Activated CD4-positive, CD25-positive, alpha-beta regulatory T cell treated with anti-CD3 and anti-CD28 coated beads, Interleukin-2, amount 50 U/mL, for 24 hours (primary cell): ENCODE measurements at places on chromosomes 13 and 19.

- no peak for ATAC-seq
These were observed 10.2 kb upstream of the FUT2 start for GRCh38 chr19:48685583-48685982.

DNA sequence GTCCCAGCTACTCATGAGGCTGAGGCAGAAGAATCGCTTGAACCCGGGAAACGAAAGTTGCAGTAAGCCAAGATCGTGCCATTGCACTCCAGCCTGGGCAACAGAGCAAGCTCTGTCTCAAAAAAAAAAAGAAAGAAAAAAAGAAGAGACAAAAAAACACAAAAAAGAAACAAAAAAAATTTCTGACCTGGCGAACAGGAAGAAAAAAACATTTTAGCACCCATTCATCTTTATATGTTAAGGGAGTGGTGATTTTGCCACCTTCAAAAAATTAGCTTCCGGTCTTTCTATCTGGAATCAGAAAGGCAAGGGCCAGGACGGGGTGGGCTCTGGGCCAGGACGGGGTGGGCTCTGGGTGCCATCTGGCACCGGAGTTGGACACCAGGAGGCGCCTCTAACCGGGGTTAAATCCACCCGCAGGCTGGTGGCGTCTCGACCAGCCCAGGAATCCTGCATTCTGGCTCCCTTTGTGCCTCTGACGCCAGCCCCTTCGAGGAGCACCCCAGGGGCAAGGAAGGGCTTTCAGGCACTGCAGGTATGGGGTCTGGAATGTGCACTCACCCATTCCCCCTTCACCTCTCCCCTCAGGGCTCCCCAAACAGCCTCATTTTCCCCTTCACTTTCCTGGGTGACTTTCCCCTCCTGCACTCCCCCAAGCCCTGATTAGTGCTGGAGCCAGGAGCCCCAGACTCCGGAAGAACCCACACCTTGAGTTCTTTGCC, 10.4 kb upstream of the ZSWIM4 start:
- peak; percentile 79 for ATAC-seq

DNA sequence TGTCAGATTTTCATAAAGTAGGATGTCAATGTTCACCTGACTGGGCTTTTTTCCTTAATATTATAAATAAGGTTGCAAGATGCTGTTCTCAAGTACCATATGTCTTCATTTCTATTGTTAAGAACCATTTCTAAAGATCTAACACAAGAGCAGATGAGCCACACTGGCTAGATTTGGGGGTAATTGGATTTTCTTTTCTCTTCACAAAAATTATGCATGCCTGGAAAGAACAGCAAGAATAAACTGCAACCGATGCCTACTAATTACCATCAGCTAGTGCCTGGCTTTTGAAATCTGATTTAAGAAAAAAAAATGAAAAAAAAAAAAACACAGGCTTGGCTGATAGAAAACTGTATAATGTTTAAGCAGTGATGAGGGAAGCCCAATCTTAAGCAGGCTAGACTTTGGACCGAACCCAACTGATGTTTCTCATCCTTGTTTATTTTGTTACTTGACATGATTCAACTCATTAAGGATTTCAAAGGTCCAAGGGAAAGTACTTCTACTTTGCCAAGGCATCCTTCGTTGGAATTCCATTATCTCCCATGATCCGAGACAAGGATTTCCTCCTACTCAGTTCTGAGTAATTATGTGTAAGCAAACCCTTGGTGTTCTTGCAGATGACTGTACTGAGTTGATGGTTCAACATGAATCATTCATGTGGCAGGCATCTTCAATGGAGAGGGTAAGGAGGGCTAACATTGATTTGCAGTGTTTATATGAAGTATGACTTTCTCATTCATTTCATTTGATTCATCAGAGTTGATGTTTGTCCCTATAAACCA, 300.5 kb downstream of the SPRY2 start:
- no peak for ATAC-seq

DNA sequence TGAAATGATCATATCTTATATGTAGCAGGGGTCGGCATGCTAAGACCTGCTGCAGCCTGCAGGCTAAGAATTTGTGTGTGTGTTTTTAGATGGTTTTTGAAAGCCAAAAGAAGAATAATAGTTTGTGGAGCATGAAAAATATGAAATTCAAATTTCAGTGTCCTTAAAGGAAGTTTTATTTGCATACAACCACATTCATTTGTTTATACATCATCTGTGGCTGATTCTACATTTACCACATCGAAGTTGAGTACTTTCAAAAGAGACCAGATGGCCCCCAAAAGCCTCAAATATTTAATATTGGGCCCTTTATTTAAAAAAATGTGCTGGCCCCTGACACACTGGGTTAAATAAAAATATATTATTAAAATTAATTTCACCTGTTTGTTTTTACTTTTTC, 1.3 kb downstream of the HAS1 start:
- ATAC-seq: no peak

DNA sequence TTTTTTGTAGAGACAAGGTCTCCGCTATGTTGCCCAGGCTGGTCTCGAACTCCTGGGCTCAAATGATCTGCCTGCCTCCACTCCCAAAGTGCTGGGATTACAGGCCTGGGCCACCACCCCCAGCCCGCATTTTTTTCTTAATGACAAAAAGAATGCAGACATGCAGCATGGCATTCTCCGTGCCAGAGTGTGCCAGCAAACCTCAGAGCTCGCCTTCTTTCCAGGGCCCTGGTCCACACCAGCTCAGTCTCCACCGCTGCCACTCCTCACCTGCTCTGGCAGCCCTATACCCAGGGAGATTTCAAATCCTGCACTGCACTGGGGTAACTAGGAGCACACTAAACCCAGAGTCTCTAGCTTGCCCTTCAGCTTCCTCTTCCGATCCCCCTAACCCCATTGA, 41.7 kb downstream of the ZIC5 start:
- ATAC-seq: no peak

- ATAC-seq: no peak
These were observed 49.2 kb downstream of the GADD45B start for GRCh38 chr19:2524840-2525723.

DNA sequence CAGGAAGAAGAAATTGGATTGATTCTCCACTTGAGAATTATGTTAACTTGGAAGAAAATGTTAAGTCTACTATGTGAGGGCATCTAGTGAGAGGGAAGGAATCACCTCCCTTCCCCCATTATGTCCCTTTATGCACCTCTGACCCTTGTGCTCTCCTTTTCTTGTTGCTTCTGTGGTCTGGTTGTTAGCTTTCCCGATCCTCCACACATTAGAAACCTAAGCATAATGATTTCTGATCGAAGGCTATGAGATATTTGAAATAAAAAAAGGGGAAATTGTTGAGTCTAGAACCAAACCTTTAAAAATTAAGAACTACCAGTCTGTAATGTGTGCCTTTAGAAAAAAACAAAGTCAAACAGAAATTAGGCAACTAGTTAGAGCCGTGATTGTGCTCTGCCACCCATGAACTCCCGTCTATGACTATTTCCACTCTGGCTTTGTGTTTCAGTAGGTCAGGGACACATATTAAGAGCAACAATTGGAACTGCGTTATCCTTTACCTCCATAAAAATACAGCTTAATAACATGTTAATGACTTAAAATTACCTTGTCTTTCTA, 463 bp upstream of the GPC6 start:
- ATAC-seq: no peak

DNA sequence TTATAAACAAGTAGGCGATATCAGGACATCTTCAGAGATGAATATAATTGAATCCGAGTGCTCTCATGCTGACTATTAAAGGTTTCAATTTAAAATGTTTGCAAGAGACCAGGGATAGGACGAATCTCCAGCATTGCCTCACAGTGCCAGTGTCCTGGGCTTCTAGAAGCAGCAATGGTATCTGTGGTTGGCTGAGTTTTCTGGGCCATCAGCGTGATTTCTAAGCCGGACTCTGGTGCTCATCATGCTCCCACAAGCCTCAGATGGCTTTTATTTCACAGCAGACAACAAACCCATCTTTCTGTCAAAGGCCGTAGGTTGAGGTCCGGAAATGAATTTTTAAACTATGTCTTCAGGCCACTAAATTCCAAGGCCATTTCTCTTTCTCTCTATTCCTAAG, 187.7 kb downstream of the FOXO1 start:
- ATAC-seq: no peak

DNA sequence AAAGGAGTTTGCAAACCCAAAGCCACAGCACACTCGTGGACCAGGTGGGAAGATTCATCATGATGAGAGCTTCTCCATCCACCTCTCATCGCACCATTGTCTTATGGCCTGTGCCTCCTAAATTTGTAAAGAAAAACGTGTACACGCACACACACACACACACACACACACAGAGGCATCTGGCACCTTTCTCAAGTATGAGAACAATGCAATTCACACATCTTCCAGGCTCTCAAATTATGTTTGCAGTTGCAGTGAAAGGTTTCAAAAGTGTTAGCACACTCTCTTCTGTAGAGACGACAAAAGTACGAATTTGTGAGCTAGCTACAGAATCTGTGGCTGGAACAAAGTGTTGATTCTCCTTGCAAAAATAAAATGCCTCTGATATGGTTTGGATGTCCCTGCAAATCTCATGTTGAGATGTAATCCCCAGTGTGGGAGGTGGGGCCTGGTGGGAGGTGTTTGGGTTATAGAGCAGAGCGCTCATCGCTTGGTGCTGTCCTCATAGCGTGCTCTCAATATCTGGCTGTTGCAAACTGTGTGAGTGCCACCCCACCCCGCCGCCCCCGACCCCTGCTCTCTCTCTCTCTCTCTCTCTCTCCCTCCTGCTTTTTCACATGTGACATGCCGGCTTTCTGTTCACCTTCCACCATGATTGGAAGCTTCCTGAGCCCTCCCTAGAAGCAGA, 21.8 kb upstream of the RAB20 start:
- ATAC-seq: no peak

DNA sequence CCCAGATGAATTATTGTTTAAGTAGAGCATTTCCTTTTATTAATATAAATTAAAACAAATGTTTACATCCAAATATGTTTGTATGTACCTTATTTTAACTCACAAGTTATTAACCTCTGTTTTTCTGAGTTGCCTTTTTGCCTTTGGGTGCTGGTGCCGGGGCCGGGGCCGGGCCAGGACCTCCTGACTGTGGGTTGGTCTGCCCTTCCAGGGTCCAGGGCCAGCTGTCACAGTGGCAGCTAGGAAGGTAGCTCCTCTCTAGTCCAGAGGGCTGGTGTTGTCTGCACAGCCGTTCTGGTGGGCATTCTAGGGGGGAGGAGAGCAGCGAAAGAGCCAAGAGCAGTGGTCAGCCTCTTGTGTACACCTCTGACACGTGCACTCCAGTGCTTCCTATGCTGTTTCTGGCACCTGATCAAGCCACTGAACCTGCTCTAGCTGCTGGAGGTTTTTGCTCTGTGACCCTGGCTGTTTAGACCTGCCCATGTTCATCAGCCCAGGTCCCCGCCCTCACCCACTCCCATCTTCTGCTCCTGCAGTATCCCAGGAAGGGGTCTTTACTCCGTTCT, 2.0 kb upstream of the UBA2 start:
- ATAC-seq: no peak

- peak; percentile 24 for ATAC-seq
These were observed 20.7 kb downstream of the OBI1 start for GRCh38 chr13:78638216-78638615.

DNA sequence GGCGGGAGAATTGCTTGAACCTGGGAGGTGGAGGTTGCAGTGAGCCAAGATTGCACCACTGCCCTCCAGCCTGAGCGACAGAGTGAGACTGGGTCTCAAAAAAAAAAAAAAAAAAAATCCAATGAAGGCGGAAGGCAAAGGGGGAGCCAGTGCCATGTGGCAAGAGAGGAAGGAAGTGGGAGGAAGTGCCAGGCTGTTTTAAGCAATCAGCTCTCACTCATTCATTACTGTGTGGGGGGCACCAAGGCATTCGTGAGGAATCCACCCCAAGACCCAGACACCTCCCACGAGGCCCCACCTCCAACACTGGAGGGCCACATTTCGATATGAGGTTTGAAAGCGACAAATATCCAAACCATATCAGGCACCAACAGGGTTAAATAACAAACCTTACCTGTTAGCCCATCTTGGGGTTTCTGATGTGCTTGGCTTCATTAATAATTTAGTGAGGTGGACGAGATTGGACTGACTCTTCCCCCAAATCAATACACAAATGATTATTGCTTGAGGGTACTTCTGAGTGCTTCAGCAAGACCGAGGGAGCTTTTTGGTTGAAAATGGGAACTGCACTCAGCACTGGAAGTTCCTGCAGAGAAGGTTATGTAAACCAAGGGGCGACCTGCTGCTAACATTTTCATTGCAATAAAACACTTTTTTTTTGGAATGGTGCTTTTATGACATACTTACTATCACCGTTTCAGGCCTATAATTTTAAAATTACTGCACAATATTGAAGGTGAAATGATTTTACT, 7.5 kb upstream of the LRP3 start:
- ATAC-seq: no peak

DNA sequence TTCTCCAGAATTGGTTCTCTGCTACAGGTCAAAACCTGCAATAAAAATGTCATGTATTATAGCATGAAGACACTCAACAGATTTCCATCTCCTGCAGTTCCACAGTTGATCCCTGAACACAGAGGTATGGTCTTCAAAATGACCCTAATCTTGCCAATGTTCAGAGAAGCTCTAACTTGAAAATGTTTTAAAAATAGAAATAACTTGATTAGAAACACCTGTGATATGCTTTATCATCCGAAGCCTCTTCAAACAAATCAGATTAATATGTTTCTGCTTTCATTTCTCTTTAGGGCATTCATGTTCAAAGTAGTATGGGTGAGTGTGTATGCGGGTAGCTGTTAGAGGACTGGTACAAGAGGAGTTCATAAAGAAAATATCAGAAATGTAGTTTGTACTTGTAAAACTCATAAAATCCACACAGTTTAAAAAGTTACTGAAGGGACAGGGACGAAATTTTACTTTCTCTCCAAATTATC, 60.4 kb downstream of the KCNRG start:
- no peak for ATAC-seq

- ATAC-seq: peak; percentile 92
These were observed at the start of gene CEBPA for GRCh38 chr19:33302175-33302973. CEBPA (minus strand) TSS chr19:33302534; CDS start chr19:33302414, 120 bp downstream.

- no peak for ATAC-seq
These were observed 1.1 kb upstream of the ITM2B start for GRCh38 chr13:48231933-48232332.

DNA sequence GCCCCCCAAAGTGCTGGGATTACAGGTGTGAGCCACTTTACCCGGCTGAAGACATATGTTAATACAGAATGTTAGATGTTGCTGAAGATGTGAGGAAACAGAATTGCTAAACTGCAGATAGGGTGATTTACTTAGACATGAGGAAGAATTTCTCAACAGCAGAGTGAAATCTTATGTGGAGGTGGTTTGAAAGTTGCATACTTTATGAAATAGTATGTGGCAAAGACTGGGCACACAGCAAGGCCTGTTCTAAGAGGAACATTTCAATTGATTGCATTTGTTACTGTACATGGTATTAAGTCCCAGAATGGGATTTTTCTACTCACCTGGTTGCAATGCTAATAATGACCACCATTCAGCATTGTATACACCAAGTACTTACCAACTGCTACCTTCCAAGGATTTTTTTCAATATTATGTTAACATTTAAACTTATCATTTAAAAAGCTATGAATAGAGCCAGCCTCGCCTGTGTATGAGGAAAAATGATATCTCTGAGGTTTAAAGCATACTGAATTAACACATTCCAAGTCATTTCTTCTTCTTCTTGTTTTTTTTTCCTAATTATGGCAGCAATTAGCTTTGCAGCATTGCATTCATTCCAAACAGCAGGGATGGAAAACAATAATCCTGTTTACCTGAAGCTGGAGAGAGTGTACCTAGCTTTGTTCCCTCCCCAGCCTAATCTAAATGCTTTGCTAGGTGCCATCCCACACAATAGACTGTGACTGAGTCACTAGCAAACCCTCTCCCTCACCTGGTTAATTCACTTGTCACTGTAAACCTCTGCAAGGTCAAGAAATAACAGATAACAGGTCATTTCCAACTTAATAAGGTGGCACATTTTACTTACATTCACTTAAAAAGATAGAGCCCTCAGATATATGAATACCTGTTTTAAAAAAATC, 19.4 kb upstream of the KLF5 start:
- ATAC-seq: no peak
